ENCODE measurements at places on chromosomes 2 and 18.

DNA sequence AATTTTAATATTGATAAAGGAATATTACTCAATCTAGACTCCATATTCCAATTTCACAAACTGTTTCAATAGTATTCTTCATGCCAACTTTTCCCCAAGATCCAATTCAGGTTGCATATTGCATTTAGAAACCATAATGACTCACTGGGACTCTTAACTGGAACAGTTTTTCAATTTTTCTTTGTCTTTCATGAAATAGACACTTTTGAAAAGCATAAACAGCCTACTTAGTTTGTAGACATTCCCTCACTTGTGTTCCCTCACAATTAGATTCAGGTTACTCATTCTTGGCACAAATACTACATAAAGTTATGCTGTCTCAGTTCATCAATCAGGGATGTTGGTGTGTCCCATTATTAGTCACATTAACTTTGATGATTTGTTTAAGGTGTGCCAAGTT, 1768.4 kb upstream of the PIK3C3 start:
- DNase-seq, result no peak

- no peak for DNase-seq
These were observed 153.8 kb downstream of the IKZF2 start for GRCh38 chr2:212997526-212998020.

GRCh38 chr2:201008296-201008829, 44.9 kb upstream of the ORC2 start:
- no peak for DNase-seq

GRCh38 chr2:11842336-11842735, 95.9 kb downstream of the LPIN1 start:
- DNase-seq, result no peak

GRCh38 chr2:220703279-220703678, 868.8 kb downstream of the EPHA4 start:
- peak; percentile 37 for DNase-seq

DNA sequence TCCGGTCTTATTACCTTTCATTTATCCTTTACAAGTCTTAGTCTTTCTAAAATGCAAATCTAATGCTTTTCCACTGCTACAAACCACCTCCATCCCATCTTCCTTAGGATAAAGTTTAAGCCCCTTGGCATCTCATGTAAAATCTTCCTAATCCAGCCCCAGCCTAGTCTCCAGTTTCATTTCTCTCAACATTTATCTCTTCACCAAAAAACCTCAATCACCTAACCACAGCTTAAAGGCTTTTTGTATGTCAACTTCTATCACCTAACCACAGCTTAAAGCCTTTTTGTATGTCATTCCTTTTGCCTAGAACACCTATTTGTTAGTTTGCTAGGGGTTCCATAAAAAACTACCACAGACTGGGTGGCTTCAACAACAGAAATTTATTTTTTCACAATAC, 4.2 kb downstream of the TRAK2 start:
- no peak for DNase-seq

DNA sequence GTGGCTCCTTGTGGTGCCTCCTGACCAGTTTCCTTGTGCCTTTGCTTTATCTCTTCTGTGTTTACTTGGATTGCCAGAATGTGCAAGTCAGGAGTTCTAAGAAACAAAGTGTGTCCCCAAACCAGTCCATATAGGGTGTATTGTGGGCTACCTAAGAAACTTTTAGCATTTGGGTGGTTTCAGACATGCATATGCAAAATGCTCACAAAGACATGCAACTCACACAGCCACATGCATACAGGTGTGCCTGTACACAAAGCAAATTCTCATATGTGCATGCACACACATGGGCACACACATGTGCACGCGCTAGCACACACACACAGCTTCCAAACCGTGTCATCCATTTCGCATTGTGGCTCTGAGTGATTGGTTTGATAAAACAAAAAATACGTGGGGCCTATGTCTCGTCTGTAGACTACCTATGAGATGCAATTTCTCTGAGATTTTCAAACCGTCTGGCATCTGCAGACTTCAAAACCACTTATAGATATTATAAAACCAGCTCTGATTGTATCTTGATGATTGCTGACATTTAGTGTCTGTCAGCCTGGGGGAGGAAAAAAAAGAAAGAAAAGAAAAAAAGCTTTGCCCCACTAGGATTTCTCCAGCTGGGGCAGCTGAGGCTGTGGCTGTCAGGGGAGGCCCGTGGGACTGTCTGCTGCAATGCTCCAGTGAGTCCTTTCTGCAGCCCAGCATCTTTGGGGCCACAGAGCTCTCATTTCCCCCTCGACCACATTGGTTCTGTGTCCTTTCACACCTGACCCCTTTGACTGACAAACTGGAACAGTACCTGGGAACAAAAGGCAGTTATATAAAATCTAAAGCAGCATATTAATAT, 556.1 kb downstream of the CMPK2 start:
- DNase-seq, result no peak

- DNase-seq, result no peak
These were observed 445.4 kb downstream of the EIPR1 start for GRCh38 chr2:2932189-2932588.

- no peak for DNase-seq
These were observed 53.3 kb downstream of the C1D start for GRCh38 chr2:68009526-68009925.

DNA sequence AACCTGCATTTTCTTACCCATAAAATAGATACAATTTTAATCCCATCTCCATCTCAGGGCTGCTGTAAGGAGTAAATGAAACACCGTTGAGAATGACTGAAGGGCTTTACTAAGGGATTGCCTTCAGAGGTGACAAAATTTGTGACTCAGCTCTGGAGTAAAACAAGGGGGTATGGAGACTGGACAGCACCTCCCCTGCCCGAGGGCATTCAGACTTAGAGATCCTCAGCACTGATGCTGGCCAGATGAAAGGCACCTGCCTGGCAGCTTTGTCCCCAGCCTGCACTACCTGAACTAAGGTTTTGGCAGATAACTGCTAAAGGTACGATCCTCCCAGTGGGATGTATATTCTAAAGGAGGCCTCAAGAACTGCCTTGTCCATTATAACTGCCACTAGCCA, 105.9 kb upstream of the STPG4 start:
- no peak for DNase-seq

GRCh38 chr18:77223221-77223639, 26.4 kb upstream of the GALR1 start:
- no peak for DNase-seq

DNA sequence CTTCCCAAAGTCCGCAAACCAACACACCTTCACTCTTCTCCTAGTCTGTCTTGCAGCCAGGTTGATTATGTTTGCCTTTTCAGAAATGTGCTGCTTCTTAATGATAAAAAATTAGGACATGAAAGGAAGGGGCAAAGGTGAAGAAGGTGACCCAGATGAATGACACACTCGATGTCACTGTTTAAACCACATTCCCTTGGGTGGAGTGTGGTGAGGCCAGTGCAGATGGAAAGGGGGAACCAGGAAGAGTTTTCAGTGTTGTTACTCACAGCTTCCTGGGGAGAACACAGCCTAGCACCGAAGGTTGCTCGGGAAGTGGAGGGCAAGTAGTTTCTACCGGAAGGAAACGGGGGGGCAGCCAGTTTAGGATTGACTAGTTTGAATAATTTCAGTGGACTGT, 57.2 kb upstream of the BOD1L2 start:
- DNase-seq, result no peak

DNA sequence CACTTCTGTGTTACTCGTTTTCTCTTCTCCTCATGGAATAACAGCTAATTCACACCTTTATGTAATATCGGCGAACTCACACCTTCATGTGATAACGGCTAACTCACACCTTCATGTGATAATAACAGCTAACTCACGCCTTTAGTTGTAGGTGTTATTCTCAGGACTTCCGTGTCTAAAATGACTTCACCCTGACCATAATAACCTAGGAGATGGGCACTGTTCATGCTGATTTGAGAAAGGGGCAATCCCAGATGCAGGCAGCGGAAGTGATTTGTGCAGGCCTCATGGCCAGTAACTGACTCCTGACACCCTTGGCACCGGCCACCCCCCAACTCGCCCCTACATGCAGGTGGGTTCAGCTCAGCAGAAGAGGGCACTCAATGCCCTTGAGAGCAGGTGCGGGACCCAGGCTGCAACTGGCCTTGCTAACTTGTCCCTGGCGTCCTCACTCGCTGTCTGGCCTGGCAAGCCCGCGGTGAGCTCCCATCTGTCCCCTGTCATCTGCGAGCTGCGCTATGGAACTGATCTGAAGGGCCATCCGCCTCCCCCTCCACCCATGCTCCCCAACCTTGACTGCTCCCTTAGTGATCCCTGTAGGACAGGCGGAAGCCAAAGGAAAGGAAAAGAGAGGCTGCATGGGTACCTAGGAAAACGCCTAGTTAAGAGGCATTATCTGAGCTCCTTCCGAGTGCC, 42.6 kb upstream of the MTCL1 start:
- DNase-seq, result no peak

DNA sequence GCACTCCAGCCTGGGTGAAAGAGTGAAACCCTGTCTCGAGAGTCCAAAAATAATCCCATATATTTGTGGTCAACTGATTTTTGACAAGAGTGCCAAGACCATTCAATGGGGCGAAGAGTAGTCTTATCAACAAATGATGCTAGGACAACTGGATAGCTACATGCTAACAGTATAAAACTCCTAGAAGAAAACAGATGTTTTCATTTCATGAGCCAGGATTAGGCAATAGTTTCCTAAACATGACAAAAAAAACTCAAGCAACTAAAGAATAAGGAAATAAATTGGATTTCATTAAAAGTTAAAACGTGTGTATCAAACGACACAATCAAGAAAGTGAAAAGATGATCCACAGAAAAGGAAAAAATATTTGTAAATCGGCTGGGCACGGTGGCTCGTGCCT, 6.3 kb downstream of the LIMS2 start:
- no peak for DNase-seq

- DNase-seq, result peak; percentile 50
These were observed 35.5 kb upstream of the PELI1 start for GRCh38 chr2:64179582-64180321.

DNA sequence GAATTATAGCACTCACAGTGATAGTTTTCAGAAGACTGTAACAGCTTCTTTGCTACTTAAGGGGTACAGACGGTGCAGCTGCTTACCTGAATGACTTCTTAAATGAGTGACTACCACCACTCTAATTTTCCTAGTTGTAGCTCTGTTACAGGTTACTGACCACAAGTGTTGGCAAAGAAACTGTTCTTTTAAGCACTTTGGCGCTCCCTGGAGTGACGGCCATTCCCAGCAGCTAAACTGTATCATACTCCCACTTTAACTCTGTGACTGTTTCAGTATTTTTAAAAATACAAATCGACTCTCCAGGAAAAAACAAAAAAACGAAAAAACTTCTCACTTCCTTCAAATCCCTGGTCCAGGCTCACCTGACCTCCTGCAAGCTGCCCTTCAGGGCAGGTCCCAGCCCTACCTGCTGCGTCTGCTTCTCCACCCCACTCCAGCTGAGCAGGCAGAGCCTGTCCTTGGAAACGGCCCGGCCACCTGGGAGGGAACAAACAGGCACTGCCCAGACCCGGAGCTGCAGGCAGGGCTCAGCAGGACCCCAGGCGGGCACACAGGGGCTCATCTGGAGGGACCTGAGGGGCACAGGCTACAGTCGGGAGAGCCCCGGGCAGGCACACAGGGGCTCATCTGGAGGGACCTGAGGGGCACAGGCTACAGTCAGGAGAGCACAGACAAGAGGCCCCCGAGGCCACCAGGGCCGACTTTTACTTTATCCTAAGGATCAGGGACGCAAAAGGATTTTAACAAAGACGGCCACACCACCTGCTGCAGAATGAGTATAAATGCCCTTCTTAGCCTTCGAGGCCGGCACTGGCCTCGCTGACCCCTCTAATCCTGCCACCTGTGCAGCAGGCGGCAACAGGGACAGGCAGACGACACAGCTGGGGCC, 24.5 kb downstream of the SLC66A2 start:
- DNase-seq, result peak; percentile 22

DNA sequence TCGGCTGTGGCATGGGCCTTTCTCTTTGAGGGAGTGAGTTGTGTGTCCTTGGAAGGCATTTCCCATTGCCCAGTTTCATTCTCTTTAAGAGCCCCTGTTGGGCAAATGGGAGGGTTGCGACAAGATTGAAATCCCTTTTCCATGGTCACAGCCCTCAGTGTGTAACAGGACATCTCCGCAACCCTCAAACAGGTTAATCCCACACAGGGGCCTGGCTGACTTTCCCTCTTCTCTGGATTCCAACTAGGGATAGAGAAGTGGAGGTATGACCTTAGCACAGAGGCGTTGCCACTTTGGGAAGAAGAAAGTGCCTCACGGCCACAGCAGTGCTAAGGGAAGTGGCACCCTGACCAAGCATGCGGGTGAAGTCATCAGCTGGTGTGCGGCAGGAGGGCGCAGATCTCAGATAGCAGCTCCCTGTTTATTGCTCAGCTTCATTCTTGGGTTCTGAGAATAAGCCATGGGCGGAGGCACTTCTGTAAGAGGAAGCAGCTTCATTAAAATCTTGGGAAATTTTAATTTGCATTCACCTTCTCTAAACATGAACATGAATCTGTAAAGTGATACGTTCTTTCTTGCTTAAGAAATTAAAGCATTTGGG, 256.5 kb downstream of the GBX2 start:
- DNase-seq, result no peak

GRCh38 chr2:86335865-86336674, 1.4 kb downstream of the REEP1 start:
- no peak for DNase-seq

DNA sequence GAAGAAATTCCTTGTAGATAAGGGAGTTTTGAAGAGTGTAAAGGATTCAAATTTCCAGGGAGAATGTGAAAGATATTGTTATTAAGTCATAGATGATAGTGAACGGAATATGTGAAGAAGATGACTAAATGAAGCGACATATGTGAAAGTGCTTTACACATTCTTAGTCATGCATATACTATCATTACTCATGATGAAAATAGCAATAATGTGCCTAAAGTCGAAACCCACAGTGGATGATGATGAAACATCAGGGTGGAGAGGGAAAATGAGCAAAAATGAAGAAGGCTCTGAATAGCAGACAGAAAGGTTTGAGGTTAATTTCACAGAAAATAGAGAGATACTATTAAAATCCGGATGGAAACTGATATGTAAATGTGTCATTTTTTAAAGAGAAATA, 1237.1 kb downstream of the LRP1B start:
- DNase-seq, result peak; percentile 76

GRCh38 chr18:73636355-73636754, 511.3 kb downstream of the FBXO15 start:
- DNase-seq, result no peak
